NCI-H1048 (cell line): ENCODE measurements at places on chromosomes 5 and 9.

- no peak for DNase-seq
Observed at GRCh38 chr5:116738615-116739261, 164.1 kb upstream of the SEMA6A start.

DNA sequence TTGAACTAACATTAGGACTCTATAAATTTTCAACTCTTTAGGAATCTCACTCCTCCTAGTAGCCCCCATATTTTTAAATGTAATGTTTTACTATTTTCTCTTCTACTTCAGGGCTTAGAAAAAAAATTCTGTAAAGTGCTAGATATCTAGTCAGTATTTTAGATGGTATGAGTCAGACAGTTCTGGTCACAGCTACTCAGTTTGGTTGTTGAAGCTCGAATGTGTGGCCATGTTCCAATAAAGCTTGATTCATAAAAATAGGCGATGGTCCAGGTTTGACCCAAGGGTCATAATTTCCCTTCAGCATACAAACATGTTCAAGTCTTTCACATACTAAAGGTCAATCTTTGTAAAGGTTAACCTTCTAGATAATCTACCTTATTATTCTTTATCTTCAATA is 566.0 kb upstream of the CDH18 start:
- DNase-seq: no peak

GRCh38 chr5:171706736-171707441 is 78.7 kb upstream of the SMIM23 start:
- no peak for DNase-seq

- DNase-seq: no peak
Observed at GRCh38 chr9:71793386-71794105, 25.2 kb upstream of the CEMIP2 start.

DNA sequence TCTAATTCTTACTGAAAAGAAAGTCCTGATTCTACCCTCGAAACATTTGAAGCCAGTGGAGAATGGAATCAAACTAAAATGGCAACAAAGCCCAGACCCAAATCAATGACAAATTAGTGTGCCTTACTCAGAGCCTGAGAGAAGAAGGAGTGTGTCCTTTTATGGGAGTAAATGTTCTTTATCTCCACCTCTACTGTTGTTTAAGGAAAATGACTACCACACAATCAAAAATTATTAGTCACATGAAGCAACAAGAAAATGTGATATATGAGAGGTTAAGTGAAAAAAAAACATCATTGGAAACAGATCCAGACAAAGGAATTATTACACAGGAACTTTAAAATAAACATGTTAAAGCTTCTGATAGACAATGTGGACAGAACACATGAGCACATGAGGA is 49.7 kb upstream of the FOXB2 start:
- DNase-seq: no peak

GRCh38 chr5:165201771-165202518 is 1696.5 kb downstream of the MAT2B start:
- no peak for DNase-seq

DNA sequence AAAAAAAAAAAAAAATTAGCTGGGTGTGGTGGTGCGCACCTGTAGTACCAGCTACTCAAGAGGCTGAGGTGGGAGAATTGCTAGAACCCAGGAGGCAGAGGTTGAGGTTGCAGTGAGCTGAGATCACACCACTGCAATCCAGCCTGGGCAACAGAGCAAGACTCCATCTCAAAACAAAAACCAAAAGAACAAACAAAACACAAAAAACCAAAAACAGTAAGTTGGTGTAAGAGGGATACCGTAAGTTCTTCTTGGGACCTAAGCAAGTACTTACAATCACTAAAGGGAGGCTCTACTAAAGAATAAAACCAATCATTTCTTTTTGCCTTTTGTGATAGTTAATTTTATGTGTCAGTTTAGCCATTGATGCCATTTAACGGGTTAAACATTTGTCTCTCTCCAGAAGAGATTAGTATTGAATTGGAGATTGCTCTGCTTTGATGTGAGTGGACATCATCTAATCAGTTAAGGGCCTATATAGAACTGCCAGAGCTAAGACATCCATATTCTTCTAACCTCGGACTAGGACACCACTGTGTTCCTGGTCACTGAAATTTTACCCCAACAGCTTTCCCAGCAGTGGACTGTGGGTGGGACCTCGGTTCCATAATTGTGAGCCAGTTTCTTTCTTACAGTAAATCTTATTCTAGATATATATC is 10.5 kb upstream of the ETF1 start:
- no peak for DNase-seq

GRCh38 chr9:109255394-109255793 is 65.5 kb downstream of the EPB41L4B start:
- no peak for DNase-seq

DNA sequence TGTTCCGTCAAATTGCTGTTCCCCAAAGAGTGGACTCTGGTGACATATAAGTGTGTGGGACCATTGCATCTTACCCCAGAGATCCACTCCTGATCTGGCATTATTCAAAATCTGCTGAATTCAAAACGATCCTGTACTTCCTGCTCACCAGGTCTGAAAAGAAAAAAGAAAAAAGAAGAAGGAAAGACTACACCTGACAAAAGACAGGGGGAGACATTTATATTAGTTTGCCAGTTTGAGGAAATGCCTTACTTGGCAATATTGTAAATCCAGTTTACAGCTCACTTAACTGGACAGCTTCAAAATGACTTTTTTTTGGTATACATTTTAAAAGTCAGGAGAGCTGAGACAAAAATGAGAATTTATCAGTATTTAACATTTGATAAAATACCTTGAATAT is 15.0 kb upstream of the GRHPR start:
- DNase-seq: no peak

DNA sequence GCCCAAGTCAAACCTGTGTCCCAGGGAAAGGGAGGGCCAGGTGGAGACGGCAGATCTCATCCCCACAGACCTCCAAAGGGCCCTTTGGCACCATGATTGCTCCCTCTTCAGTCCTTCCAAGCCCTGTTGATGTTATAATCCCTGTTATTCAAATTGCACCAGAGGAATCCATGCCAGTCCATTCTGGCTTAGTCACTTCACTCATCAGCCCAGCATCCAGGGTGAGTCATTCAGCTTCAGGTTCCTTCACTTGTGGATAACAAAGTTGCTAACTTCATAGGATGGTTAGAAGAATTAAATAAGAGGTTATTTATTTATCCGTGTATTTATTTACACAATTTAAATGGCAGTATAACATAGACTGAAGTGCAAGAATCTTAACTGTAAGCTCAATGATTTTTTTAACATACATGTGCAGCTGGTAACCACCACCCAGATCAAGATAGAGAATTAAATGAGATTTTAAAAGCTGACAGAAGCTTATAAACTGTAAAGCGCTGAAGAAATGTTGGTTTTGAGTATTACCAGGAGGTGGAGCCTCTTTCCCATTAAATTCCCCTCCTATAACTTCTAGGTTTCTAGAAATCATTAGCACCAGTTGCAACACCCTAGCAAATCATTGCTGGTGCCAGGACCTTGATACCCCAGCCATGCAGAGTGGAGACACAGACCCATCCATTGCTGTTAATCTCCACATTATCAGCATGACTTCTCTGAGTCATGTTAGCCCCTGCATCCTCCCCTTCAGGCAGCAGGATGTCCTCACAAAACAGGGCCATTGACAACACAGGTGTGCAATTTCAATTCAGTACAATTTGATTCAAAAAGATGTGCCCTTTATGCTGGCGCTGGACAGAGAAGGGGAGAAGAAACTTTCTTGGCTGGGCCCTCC is 77.4 kb downstream of the SEC61B start:
- DNase-seq: no peak

DNA sequence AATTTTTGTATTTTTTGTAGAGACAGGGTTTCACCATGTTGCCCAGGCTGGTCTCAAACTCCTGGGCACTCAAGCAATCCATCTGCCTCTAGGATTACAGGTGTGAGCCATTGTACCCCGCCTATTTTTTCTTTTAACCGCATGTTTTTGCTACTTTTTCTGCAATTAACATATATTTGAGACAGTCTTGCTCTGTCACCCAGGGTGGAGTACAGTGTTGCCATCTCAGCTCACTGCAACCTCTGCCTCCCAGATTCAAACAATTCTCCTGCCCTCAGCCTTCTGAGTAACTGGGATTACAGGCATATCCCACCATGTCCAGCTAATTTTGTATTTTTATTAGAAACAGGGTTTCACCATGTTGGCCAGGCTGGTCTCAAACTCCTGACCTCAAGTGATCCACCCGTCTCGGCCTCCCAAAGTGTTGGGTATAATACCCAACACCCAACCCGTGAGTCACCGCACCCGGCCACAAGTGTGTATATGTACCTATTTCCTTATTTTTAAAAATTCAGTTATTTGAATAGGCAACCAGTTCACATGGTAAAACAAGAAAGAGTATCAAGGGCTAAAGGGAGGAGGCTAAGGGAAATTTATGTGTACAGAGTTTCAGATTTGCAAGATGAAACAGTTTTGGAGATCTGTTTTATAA is 13.3 kb downstream of the PHAX start:
- DNase-seq: no peak

DNA sequence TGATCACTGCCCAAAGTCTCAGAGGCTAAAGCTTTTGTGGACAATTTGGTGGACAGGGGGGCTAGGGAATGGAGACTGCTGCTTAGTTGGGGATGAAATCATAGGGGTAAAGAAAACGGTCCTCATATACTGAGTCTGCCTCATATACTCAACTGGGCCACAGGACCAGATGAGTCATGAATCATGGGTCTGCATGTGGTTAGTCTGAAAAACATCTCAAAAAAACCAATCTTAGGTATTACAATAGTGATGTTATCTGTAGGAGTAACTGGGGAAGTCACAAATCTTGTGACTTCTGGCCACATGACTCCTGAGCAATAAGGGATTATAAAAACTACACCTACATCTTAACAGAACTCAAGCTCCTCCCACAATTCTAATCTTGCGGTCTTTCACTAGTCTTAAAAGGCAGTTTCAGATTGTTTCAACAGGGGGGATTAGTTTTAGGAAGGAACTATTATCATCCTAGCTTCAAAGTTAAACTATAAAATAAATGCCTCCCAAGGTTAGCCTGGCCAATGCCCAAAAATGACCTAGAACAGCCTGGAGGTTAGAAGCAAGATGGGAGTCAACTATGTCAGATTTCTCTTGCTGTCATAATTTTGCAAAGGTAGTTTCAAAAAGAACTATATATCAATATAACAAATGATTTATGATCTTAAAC is 17.5 kb downstream of the TMEM161B start:
- no peak for DNase-seq

DNA sequence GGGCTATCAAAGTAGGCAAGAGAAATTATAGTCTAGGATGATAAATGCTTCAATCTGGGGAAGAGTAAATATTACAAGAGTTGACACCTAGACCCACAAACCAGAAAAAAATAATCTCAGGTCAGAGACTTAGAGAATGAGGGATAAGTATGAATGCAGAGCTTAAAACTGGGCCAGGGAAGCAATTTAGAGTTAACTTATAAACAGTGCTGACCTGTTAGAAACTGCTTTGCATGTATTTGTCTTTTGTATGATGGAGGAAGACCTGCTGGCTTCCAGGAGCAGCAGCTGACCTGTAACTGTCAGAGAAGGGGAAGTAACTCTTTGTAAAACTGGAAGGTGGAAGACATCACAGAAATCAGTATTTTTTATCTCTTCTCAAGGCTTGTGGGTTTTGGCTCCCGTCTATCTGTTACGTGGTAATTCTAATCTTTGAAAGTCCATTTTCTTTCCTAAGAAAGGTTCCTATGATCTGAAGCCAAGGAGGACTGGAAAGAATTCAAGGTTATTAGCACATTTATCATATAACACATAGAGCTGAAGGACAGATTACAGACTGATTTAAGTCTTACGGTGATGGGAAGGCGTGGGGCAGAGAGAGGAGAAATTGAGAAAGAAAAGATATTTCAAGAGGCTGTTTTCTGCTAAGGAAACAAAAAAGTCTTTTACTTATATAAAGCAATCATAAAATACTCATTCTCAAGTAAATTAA is 114.7 kb upstream of the ADAMTS19 start:
- no peak for DNase-seq

- no peak for DNase-seq
Observed at GRCh38 chr5:36573438-36573837, 33.0 kb upstream of the SLC1A3 start.

DNA sequence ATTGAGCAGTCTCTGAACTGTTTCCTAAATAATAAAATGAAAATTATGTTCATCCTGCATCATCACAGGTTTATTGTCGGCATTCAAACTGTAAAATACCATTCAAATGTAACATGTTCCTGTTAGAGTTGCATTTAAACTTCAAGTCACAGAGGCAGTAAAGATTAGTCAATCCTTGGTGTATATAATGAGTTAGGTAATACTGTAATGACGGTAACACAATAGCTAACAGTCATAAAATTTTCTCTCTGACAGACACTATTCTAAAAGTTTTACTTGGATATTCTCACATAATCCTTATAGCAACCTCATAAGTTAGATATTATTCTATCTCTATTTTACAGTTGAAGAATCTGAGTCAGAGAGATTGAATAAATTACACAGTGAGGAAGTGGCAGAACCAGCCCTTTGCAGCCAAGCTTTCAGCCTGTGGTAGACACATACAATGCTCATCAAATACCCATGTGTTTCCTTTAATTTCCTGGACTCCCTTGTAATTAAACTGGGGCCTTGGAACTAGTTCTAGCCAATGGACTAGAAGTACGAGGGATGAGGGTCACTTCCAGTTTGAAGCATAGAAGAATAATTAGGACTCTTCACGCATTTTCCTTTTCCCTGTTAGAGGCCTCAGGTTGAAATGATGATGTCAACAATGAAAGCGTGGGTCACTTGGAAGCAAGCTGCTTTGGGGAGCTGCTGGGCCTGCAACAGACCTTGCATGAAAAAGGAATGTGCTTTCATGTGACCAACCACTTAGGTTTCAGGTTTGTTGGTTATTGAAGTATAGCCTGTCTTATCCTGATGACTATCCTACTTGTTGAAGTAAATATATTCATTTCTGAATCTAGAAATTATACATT is 12.3 kb upstream of the CAST start:
- DNase-seq: no peak

DNA sequence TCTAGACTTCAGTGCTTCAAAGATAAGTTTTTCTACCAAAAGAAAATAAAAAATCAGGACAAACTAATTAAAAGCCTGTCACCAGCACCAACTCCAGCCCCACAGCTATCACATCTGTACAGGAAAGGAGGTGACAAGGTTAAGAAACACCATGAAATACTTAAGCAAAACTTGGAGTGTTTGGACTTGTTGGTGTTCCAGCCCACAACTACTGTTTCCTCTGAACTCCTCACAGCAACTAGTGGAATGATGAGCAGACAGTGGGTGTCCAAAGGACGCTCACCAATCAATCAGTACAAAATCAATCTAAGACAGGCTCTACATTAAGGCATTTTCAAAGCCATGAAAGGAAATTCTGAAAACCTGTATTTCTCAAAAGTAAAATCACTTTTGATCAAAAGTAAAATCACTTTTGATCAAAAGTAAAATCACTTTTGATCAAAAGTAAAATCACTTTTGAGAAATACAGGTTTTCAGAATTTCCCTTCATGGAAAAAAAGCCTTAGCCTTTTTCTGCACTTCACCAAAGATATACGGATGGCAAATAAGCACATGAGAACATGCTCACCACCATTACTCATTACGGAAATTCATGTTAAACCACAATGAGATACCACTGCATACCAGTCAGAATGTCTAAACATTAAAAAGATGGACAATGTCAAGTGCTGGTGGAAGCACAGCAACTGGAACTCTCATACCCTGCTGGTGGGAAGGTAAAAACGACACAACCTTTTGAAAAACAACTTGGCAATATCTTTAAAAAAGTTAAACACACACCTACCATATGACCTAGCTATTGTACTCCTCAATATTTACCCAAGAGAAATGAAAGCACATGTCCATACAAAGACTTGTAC is 79.7 kb downstream of the MED27 start:
- DNase-seq: no peak

- no peak for DNase-seq
Observed at GRCh38 chr5:5888284-5888683, 465.8 kb downstream of the ICE1 start.

- DNase-seq: no peak
Observed at GRCh38 chr5:124566875-124567450, 179.5 kb downstream of the ZNF608 start.
